ENCODE measurements at places on chromosomes 1 and 21. TPM values are rescaled to one million over a fixed set of nuclear protein-coding genes. Genes with fewer than 3 reads are reported as not detected.

PKN2 gene
- 45.8 TPM for total RNA-seq

SLC44A5 gene
- total RNA-seq = 9.7 TPM

DNA sequence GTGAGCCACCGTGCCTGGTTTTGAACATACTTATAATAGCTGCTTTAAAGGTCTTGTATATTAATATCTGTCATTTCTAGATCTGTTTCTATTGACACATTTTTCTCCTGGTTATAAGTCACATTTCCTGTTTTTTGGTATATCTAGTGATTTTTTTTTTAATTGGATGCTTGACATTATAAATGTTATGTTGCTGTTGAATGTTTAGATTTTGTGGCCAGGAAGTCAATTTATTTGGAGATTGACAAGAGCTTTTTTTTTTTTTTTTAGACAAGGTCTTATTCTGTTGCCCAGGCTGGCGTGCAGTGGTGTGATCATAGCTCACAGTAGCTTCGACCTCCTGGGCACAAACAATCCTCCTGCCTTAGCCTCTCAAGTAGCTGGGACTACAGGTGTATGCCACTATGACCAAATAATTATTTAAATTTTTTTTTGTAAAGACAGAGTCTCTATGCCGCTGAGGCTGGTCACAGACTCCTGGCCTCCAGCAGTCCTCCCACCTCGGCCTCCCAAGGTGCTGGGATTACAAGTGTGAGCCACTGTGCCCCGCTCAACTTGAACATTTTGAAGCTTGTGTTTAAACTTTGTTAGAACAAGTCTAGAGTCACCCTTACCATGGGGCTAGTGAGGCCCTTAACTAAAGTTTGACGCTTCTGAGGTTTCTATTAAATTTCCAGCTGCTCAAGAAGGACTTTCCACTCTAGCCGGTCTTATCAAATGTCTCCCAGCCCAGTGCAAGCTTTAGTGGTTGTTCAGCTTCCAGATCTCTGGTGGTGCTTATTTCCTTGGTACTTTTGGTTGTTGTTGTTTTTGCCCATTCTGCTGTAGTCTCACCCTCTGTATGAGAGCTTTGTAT lies 8.6 kb upstream of the CHI3L2 start:
- H3K4me1 ChIP-seq = peaks cover 21% of the 10 kb centered on the region
- peak overlapping the region; percentile 20 for H3K27ac ChIP-seq
- no peaks in the 10 kb centered on the region for H3K36me3 ChIP-seq
- no peaks in the 10 kb centered on the region for H3K27me3 ChIP-seq

PTGFR gene
- total RNA-seq = 0.07 TPM

YTHDF2 gene
- 150 TPM for total RNA-seq

- peaks cover 2% of the 10 kb centered on the region for H3K27me3 ChIP-seq
- H3K4me3 ChIP-seq = no peak overlapping the region
- no peak overlapping the region for H3K27ac ChIP-seq
- no peak for DNase-seq
Measured at GRCh38 chr1:154304664-154305337, 16.1 kb upstream of the AQP10 start.

GBP6 gene
- not detected for total RNA-seq

- H3K27ac ChIP-seq = no peak overlapping the region
- no peak for DNase-seq
- H3K27me3 ChIP-seq = peaks cover 3% of the 10 kb centered on the region
- H3K4me1 ChIP-seq = peaks cover 6% of the 10 kb centered on the region
- H3K4me3 ChIP-seq = no peak overlapping the region
Measured at GRCh38 chr1:16083486-16083885, 10.0 kb upstream of the FAM131C start.

- H3K27me3 ChIP-seq = no peaks in the 10 kb centered on the region
- peak overlapping the region; percentile 14 for H3K27ac ChIP-seq
- peaks cover 6% of the 10 kb centered on the region for H3K4me1 ChIP-seq
Measured at GRCh38 chr21:37862536-37862935, 53.7 kb downstream of the KCNJ6 start.

DNA sequence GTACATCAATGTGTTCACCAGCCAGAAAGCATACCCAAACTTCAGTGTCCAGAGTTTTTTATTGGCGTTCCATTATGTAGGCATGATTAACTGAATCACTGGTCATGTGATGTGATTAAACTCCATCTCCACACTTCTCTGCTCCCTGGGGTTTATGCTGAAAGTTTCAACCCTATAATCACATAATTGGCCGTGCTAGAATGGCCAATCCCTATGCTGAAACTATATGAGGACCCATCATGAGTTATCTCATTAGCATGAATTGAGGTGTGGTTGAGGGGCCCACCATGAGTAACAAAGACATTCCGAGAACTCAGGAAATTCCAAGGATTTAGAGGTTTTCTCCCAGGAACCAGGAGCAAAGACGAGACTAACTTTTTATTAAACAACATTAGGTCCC lies 31.8 kb upstream of the FBXO28 start:
- H3K36me3 ChIP-seq = no peaks in the 10 kb centered on the region
- DNase-seq = no peak
- peaks cover 13% of the 10 kb centered on the region for H3K4me1 ChIP-seq
- no peaks in the 10 kb centered on the region for H3K27me3 ChIP-seq

Measured in neural crest cell (in vitro differentiated cells).